ENCODE measurements at places on chromosomes 7 and 10.

- DNase-seq = no peak
These were observed 14.3 kb downstream of the RHEB start for GRCh38 chr7:151505433-151505832.

GRCh38 chr10:17665747-17666146 lies 21.8 kb downstream of the STAM start:
- DNase-seq = no peak

DNA sequence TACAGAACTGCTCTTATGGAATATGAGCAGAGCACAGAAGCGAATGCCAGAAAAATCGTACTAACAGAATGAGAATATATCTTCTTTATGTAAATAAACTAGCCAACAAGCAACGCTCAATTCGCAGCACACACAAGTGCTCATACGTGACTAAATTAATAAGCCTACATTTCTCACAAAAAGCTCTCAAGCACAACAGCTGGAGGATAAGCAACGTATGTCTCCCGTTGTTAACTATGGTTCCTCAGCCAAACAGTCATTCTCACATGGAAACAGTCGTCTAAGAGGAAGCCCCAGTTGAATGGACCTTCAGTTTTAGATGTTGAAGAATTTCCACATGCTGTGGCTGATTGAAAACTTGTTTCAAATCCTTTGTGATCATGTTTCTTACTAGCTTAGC lies 110.4 kb downstream of the PKD1L1 start:
- no peak for DNase-seq

- peak; percentile 29 for DNase-seq
These were observed 17.5 kb downstream of the CFAP69 start for GRCh38 chr7:90262438-90262837.

- DNase-seq = no peak
These were observed 50.2 kb downstream of the ADCY1 start for GRCh38 chr7:45624392-45624760.

DNA sequence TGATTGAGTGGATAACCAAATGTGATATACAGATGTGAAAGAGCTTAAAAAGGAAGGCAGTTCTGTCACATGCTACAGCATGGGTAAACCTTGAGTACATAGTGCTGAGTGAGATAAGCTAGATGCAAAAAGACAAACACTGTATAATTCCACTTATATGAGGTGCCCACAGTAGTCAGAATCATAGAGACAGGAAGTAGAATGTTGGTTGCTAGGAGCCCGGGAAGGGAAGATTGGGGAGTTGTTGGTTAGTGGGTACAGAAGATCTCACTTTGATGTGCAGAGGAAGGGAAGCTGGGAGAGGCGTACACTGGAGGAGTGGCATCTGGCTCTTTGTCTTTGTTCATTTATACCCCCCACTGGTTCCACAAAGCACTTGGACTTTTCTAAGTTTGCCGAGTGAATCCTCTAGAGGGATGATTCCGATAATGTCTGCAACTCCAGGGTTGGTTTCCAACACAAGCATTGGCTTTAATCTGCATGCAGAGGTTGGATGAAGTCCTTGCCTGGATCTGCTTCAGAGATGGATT lies 39.5 kb downstream of the TSPAN14 start:
- DNase-seq = peak; percentile 72

Measured in hematopoietic multipotent progenitor cell treated with erythropoietin and hydrocortisone succinate and interleukin-3 and kit ligand, for 8 days (in vitro differentiated cells).